ENCODE measurements at places on chromosomes 16 and 17. TPM values are rescaled to one million over a fixed set of nuclear protein-coding genes. Genes with fewer than 3 reads are reported as not detected.

- H3K4me3 ChIP-seq, result no peak overlapping the region
- H3K36me3 ChIP-seq, result no peaks in the 10 kb centered on the region
- H3K4me1 ChIP-seq, result no peaks in the 10 kb centered on the region
- no peak for DNase-seq
- H3K27ac ChIP-seq, result no peak overlapping the region
Measured at GRCh38 chr16:50994995-50995394, 156.1 kb downstream of the SALL1 start.

- no peak overlapping the region for H3K27ac ChIP-seq
- no peak overlapping the region for H3K4me3 ChIP-seq
- H3K36me3 ChIP-seq, result no peaks in the 10 kb centered on the region
- no peaks in the 10 kb centered on the region for H3K4me1 ChIP-seq
Measured at GRCh38 chr17:33438139-33438538, 145.0 kb upstream of the ASIC2 start.

DNA sequence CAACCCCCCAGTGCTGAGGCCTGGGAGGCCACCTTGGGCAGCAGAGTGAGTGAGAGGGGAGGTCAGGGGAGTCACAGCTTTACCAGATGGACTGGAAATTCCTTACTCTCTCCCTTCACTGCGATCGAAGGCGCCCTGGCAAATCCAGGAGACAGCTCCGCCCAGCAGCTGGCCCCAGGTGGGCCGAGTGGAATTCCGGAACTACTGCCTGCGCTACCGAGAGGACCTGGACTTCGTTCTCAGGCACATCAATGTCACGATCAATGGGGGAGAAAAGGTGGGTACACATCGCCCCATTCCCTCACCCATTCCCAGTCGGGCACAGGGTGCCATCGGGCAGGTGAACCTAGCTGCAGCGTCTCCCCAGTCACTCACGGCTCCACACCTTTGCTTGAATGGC is 91.6 kb downstream of the ABCC6 start:
- no peak for DNase-seq
- H3K4me1 ChIP-seq, result no peaks in the 10 kb centered on the region
- H3K4me3 ChIP-seq, result no peak overlapping the region
- no peaks in the 10 kb centered on the region for H3K27me3 ChIP-seq
- H3K36me3 ChIP-seq, result peaks cover 8% of the 10 kb centered on the region

DNA sequence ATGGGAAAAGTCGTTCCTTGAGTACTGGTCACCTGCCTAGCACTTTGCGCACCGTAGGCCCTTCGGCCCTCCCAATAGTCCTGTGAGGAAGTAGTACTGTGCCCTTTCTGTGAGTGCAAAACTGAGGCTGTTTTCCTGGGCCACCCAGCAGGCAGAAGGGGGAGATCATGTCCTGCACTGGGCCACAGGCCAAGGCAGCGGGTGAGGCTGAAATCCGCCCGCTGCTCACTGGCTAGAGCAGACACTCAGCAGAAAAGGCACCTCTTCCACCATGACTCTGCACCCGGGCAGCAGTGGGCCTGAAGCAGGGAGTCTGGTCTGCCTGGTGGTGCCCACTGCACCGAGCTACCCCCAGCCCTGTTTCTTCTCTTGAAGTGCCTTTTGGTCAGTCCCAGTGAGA is 20.2 kb downstream of the METTL22 start:
- no peaks in the 10 kb centered on the region for H3K27me3 ChIP-seq
- H3K4me3 ChIP-seq, result no peak overlapping the region
- H3K36me3 ChIP-seq, result peaks cover 95% of the 10 kb centered on the region

- no peak overlapping the region for H3K27ac ChIP-seq
- no peaks in the 10 kb centered on the region for H3K27me3 ChIP-seq
- no peaks in the 10 kb centered on the region for H3K36me3 ChIP-seq
- no peaks in the 10 kb centered on the region for H3K4me1 ChIP-seq
- H3K4me3 ChIP-seq, result no peak overlapping the region
- DNase-seq, result no peak
Measured at GRCh38 chr17:65660947-65661346, 99.5 kb upstream of the AXIN2 start.

DNA sequence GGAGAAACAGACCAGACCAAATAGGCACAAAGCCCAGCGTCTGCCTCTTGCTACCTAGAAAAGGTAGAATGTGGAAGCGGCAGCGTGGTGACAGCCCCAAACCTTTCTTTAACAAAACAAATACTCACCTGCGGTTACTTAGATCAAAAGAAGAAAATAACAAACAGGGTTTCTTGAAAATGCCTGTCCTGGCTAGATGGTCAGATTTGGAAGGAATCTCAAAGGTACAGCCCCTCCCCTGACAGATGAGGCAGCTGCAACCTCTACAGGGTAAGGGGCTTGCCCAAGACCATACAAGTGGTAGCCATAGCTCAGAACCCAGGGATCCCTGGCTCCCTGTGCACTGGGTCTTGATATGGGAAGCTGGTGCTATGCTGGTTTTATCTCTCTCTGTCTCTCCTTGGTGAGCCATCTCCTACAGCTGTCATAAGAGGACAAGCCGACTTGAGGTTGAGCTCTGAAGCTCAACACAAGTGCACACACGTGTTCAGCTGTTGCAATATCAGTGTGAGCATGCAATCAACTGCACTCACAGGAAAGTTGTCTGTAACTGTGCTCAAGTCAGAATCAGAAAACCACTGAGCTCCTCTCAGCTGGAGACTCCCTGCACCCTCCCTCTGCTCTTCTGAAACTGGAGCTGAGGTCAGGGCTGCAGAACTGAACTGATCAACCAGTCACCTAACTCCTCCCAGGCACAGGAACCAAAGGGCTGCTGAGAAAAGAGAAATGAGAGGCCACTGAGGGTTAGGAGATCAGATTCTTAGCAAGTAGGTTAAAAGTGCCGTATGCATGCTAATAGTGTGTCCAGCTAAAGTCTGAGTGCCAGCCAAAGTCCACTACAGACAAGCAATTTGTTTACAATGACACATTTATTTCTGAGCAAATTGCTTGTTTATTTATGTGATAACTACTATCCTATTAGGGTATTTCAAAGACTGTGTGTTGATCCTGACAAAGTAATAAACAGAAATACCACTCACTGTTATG is 6.1 kb upstream of the RNF157 start:
- H3K36me3 ChIP-seq, result no peaks in the 10 kb centered on the region
- no peaks in the 10 kb centered on the region for H3K27me3 ChIP-seq
- no peak overlapping the region for H3K4me3 ChIP-seq

The TACO1 gene
- total RNA-seq, result 39.4 TPM

The PGAP6 gene
- 27.2 TPM for total RNA-seq

The TPPP3 gene
- total RNA-seq, result 21.5 TPM

The TMC7 gene
- 1.1 TPM for total RNA-seq
